Choroid plexus epithelial cell (primary cell): ENCODE measurements at places on chromosomes 12 and 14.

GRCh38 chr12:120252071-120252906 is 13.2 kb downstream of the PXN start:
- DNase-seq = no peak

GRCh38 chr12:89621521-89621920 is 87.1 kb downstream of the ATP2B1 start:
- DNase-seq = peak; percentile 26

- DNase-seq = peak; percentile 68
Measured at GRCh38 chr14:22268875-22269274, 320.1 kb downstream of the DAD1 start.

DNA sequence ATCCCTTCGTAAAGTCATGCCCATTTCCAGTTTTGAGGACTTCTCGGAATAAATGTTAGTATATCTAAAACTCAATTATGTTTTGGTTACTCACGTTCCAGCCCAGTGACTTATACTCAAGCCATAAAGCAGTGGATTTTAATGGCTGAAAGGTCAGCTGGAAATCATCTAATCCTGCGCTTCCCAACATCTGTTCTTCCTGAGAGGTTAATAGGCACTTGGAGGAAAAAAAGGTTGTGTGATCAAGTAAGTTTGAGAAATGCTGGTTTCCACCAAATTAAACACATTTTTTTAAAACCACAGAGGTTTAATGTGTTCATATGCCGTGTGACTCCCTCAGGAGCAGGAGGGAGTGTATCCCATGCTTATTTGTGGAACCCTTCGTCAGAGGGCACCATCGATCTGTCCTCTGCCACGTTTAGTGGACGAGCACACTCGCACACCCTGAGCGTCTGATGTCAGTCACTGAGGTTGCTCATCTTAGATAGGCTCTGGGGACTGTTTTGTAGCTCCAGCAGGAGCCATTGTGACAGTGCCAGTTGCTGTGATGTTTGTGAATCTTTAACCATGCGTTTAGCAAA is 41.4 kb downstream of the FBXL14 start:
- DNase-seq = no peak

DNA sequence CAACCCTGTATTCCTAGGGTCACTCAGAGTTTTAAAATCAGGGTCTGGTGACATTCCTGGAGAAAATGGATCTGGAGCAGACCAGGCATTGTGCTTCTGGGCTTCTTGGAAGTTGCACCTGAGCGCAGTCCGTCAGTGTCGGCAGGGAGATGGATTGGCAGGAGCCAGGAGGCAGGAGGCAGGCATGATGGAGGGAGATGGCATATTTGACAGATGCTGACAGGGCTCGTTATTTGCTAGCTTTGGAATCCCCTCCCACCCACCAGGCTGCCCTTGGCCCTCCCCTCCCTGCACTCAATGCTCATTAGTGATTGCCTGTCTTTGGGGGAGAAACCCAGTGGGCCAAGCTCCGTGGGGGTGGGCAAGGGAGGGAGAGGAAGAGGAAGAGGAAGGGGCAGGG is 4.7 kb downstream of the CISTR start:
- DNase-seq = no peak

- peak; percentile 76 for DNase-seq
Measured at GRCh38 chr14:71267007-71267513, 359.8 kb downstream of the PCNX1 start.

- peak; percentile 47 for DNase-seq
Measured at GRCh38 chr12:50992819-50993218, 33.4 kb downstream of the SLC11A2 start.

DNA sequence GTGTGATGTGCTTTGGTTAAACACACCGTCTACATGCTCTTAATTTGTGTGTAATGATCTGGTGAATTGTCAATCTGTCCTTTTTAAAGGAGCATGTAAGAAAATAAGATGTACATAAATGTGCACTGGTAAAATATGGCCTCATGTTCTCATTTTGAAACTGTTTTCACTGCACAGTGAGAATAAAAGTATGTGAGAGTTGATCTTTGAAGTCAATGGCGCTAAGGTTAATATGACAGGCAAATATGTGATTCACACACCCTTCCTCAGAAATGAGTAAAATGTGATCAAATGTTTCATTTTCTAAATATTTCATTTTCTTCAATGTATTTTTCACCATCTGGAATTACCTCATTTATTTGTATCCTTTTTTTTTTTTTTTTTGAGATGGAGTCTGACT is 8.3 kb upstream of the RNU6-7 start:
- no peak for DNase-seq

DNA sequence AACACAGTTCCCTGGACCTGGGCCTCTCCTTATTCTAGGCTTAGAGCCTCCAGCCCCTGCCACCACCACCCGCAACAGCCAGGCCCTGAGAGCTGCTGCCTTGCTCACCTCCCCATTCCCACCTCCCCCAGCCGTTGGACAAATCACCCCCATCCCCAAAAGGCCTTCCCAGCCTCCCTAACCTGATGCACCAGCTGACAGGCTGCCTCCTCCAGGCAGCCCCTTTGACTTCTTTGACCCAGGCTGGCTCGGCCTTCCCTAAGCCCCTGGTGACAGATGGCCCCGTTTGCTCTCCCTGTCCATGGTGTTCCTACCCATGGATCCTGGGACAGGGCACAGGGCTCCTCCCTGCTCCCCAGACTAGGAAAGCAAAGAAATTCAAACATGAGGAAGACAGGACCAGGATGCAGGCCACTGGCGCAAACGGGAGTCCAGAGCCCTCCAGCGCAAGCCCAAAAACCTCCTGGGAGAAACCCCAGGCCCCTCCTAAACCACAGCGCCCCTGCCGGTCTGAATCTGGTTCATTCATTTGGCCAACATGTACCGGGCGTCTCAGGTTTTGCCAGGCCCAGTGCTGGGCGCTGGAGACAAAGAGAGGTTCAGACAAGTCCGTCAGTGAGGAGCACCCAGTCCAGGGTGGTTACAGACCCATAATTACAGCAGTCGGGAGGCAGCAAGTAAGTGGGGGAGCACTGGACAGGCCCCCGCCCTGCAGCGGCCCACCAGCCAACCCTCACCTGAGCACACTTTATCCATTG is 2.4 kb downstream of the AKT1 start:
- DNase-seq = no peak

DNA sequence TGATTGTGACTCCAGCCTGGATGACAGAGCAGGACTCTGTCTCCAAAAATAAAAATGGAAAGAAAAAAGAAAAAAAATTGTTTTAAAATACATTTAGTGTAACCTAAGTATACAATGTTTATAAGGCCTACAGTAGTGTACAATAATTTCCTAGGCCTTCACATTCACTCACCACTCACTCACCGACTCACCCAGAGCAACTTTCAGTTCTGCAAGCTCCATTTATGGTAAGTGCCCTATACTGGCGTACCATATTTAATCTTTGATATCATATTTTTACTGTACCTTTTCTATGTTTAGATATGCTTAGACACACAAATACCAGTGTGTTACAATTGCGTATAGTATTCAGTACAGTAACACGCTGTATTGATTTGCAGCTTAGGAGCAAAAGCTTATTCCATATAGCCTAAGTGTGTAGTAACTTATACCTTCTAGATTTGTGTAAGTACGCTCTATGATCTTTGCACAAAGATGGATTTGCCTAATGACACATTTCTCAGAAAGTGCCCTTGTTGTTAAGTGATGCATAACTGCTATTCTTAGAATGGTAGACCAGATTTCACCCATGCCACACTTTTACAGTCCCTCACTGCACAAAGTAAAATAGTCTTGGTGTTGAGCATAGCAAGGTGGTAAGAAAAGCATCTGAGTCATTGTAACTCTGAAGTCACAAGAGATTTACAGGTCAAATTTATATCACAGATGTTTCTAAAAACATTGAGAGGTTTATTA is 151.9 kb downstream of the LRRK2 start:
- DNase-seq = no peak

GRCh38 chr14:88481794-88482193 is 73.0 kb downstream of the PTPN21 start:
- DNase-seq = peak; percentile 55

DNA sequence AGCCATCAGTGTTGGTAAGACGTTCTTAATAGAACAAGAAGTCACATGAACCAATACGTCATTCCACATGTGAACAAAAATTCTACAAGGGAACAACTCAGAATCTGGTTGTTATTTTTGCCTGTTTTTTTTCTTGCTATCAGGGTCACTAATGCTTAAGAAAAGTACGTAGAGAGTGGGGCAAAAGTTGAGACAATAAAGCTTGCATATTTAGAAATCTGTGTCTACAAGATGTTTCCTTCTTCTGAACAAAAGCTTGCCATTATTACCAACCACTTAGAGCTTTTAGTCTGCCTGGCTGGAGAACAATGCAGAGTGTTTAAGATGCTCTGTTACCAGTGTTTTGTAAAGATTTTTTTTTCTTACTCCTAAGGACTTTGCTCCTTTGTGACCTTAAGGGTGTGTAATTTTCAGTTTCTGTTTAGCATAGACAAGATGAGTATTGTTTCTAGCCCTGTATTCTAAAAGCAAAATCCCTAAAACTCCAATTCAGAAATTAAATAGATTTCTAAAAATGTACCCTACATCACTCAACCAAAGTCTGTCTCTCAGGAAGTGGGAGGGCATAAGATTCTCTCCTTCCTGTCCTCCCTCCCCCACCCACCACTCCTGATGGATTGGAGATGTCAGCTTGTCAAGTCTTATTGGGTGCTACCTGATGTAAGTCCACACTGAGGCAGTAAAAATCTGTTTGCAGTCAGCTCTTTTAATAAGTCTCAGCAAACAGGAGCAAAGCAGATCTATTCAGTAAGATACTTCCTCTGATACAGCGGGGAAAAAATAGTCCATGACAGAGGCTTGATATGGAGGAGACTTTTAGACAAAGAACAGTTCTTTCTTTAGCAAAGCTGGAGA is 267.6 kb downstream of the GRIN2B start:
- DNase-seq = no peak

GRCh38 chr14:100122481-100123223 is 36.8 kb downstream of the DEGS2 start:
- peak; percentile 11 for DNase-seq

DNA sequence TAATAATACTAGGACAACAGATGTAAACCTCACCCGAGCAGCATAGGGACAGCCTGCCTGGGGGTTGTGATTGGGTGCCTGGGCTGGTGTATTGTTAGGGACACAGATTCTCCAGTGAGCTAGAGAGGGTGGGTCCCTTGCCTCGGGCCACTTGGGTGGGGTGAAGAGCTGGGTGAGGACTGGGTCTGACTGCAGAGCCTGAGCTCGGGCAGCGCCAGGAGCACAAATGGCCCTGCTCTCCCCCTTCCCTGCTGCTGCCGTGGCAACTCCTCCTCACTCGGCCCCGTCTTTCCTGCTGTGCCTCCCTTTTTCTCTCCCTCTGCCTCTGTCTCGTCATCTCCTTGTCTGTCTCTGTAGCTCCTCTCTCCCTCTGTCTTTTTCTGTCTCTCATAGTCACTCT is 115.4 kb downstream of the GLT1D1 start:
- no peak for DNase-seq

GRCh38 chr12:52715416-52715815 is 12.1 kb upstream of the KRT77 start:
- DNase-seq = no peak

DNA sequence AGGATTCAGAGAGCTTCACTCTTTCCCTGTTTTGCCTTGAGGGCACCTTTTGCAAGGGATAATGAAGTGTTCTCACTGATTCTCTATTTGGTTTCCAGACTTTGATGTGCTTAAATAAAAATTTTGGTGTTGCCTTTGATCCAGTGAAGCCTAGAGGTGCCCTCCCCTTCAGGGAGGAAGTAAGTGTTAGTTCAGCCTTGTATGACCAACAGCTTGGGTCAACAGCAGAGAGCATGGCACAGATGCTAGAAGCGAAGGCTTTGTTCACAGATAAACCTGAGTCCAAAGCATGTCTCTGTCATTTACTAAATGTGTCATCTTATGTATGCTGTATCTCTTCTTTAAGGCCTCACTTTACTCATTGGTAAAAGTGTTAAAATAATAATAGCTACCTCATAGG is 52.8 kb upstream of the STXBP6 start:
- DNase-seq = no peak

GRCh38 chr12:22321638-22322037 is 12.9 kb downstream of the ST8SIA1 start:
- DNase-seq = peak; percentile 2

DNA sequence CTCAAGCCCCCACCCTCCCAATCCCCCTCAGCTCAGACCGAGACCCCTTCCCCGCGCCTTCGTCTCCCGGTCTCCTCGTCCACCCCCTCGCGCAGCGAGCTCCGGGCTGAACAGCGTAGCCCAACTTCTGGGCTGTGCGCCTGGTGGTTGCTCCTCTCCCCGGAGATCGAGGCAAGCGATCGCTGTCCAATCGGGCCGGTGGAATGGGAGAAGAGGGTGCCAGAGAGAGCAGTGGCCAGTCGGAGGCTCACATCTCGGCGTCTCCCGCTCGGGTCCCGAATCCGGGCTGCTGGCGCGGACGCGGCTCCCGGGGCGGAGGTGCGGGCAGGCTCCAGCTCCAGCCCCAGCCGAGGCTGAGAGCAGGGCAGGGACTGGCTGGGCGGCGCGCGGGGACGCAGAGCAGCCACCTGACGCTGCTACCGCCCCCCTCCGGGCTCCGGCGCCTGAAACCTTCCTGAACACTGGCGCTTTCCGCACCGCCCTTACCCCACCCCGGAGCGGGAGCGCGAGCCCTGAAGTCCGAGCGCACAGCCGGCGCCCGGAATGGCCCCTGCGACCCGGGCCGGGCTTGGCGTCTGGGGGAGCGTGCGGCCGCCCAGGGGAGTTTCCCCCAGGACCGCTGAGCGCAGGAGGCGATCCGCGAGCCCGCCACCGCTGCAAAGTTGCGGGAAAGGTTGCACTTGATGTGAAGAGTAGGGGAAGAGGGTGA is 508 bp upstream of the KCNH5 start:
- peak; percentile 10 for DNase-seq

- DNase-seq = no peak
Measured at GRCh38 chr12:1835211-1836131, 15.1 kb downstream of the LRTM2 start.

DNA sequence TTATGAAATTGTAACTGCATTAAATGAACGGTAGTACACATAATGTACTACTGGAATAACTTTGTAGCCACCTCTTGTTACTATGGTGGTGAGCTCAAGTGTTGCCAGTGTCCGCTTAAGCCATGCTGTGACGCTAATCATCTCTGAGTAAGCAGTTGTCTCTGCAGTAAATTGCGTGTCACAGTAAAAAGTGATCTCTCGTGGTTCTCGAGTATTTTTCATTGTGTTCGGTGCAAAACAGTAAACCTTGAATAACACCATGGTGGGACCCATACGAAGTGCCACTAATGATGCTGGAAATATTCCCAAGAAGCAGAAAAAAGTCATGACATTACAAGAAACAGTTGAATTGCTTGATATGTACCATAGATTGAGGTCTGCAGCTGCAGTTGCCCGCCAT is 524.8 kb downstream of the SOX5 start:
- DNase-seq = no peak

GRCh38 chr12:43653917-43654316 is 101.9 kb upstream of the ADAMTS20 start:
- no peak for DNase-seq

- DNase-seq = no peak
Measured at GRCh38 chr12:47302111-47302671, 222.4 kb upstream of the AMIGO2 start.
